Ascending aorta (tissue), 2 donors: ENCODE measurements at places on chromosomes 12 and 14.

- no peak for DNase-seq
These were observed 717.3 kb downstream of the TRHDE start for GRCh38 chr12:72989458-72989947.

- DNase-seq, result no peak
These were observed 169.5 kb upstream of the EGLN3 start for GRCh38 chr14:34120185-34120977.

DNA sequence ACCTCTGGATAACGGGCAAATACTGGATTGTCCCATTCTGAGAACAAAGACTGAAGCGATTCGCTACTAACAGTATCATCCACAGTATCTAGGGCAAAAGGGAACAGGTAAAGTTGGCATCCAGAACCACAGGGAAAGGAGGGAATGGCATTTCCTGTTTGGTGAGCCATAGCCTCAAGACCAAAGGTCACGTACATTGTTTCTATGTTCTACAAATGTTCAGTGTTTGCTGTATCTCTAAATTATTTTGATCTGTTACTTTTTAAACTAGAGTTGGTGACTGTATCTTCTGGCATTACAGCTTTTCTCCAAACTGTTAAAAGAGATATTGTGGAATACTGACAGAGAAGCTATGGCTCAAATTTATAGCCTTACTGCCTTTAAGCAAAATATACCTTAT is 9.7 kb downstream of the MLH3 start:
- DNase-seq, result no peak

DNA sequence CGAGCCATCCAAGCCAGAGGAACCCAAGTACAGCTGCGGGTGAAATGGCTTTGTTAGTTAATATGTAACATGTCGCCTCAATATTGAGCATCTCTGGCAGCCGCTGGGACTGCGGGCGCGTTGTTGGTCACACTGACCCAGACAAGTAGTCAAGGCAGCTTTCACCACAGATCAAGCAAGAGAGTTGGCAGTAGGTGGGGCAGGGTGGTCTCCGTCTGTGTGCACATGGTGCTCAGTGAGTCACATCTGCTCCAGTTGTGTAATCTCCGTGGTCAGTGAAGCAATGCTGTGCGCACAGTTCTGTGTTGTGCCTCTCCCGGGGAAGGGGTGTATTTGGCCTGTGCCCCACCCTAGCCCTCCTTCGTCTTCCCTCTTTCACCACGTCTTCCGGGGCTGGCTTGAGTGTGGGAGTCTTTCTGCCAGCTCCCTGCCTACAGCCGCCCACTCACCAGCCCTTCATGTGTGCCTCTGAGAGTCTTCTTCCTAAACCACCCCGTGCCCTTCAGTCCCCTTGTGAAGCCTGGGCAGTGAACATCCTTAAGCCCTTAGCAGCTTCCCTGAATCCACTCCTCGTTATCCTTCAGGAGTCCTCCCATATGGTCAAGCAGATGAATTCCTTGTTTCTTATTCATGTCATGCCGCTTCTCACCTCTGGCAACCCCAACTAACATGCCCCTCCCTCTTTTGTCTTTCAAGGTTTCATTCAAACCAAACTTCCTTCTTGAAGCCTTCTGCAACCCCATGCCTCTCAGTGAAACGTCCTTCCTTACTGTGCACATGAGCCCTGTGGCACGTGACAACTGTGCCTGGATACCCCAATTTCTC is 242.1 kb downstream of the CACNA1C start:
- no peak for DNase-seq

DNA sequence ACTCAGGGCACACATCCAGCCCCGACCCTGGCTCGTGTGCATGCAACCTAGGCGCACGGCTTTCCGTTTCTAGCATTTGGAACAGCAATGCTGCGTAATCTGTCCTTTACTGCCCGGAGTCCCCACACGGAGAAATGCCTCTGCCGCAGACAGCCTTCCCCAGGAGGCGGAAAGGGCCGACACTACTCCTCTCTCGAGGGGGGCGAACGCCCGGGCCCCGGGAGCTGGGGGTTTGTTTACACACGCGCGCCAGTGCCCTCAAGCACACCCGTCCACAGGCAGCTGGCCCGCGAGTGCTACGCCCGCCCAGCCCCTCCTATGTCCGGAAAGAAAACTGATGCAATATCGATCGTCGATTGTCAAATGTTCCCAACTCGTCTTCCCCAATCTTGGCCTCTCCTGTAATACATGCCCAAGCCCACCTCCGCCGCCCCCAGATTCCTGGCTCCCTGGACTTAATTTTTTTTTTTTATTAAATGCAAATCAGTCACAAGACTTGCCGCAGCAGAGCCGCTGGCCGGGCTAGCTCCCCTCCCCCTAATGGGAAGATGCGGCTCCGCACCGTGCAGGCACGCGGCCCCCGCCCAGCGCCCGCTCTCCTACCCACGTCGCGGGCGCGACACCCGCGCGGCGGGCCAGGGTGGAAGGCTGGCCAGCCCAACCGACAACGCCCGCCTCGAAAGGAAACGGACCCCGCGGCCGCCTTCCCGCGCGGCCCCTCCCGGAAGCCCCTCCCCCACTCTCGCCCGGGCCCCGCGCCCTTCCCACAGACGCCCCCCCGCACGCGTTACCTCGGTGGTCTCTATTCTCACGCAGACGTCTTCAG is 642 bp downstream of the SLC38A2 start:
- DNase-seq, result peak; percentile 83

- DNase-seq, result no peak
These were observed 207.0 kb downstream of the TMEM121 start for GRCh38 chr14:105733081-105734065.

- no peak for DNase-seq
These were observed 282.1 kb upstream of the NPAS3 start for GRCh38 chr14:32656601-32657000.

DNA sequence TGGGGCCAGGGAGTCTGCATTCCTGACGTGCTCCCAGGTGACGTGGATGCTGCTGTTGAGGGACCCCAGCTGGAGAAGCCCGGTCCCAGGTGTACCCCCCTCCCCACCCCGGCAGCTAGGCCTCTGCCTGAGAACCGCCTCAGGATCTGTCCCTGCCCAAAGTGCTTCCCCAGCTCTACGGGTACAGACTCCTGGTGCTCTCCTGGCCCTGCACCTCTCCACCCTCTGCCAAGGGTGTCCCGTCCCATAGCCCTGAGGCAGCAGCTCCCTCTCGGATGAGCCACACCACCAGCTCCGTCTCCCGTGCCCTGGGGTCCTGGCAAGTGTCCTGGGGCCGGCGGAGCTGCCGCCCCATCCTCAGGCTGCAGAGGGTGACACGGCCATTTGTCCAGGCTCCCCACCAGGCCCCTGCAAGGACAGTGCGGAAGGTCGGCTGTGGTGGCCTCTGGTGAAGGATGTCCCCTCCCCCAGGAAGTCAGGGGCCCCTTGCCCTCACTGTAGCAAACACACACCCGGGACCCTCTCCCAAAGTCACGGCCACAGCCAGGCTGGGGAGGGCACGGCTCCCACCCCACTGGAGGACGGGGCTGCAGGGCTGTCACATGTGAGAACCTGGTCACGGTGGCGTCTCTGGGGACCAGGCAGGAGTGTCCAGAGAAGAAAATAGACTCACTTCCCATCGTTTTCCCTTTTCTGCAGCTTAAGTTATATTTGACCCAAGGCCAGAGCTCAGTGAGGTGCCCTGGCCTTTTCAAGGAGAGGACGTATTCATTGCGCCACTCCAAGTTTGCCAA is 74.4 kb upstream of the FBRSL1 start:
- no peak for DNase-seq

GRCh38 chr14:70177081-70177800 is 11.5 kb downstream of the SLC8A3 start:
- no peak for DNase-seq

- peak; percentile 58 for DNase-seq
These were observed at the start of gene KCNJ8 for GRCh38 chr12:21774358-21775132. KCNJ8 (minus strand) TSS chr12:21774706; CDS start chr12:21773616, 1,090 bp downstream.

GRCh38 chr12:14629832-14630710 is 62.4 kb upstream of the PLBD1 start:
- DNase-seq, result peak; percentile 25

GRCh38 chr14:57755018-57755521 is 110.8 kb downstream of the SLC35F4 start:
- no peak for DNase-seq

DNA sequence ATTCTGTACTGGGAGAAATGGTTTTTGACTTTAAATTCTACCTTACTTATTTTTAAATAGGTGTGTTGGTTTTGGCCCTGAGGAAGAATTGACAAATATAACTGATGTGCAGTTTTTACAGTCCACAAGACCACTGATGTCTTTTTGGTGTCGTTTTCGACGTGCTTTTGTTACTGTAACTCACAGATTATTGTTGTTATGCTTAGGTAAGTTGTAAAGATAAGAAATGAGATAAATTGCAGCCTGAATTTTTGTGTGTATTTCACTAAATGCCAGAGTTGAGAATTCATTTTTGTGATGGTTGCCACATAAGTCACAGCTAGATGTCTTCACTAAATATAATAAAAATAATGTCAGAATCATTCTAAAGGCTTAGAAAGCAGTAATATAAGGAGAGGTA is 39.9 kb upstream of the MSRB3 start:
- no peak for DNase-seq

DNA sequence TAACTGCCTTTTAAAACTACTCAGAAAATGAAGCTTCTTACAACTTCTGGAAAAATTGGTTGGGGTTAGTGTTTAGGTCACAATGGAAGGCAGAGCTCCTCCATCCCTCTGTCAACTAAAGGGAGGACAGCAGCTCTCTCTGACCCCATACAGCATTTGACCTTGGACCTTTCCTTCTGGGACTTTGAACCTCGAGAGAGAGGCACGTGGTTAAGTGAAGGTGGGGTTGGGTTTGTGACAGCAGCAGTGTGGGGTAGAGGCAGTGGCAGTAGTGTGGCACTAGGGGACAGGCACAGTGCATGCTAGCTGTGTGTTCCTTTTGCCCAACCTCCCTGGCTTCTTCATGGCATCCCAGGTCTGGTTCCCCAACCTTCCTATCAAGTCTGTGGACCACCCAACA is 9.4 kb upstream of the C12orf75 start:
- DNase-seq, result no peak

DNA sequence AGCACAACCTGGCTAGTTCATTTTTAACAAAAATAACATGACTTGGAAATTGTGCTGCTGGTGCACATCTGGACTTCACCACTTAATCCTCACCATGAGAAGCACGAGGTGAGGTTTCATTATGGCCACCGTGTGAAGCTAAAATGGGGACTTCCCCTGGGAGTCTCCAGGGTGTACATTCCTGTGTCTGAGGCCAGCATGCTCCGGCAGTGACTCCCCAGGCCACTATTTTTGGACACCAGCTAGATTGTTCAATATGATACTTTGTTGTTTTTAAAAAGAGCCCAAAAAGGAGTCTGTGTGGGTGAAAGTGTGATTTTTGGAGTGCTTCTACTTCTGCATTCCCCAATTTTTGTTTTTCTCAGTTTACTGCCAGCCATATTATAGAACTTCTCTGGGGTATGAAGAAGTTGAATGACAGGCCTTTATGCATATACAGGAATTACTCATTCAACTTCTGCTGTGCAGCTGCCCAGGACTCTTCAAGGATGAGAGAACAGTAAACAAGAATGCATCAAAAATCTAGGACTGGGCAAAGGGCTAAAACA is 16.9 kb upstream of the AICDA start:
- peak; percentile 75 for DNase-seq

GRCh38 chr12:26651566-26652188 is 181.3 kb downstream of the ITPR2 start:
- no peak for DNase-seq

DNA sequence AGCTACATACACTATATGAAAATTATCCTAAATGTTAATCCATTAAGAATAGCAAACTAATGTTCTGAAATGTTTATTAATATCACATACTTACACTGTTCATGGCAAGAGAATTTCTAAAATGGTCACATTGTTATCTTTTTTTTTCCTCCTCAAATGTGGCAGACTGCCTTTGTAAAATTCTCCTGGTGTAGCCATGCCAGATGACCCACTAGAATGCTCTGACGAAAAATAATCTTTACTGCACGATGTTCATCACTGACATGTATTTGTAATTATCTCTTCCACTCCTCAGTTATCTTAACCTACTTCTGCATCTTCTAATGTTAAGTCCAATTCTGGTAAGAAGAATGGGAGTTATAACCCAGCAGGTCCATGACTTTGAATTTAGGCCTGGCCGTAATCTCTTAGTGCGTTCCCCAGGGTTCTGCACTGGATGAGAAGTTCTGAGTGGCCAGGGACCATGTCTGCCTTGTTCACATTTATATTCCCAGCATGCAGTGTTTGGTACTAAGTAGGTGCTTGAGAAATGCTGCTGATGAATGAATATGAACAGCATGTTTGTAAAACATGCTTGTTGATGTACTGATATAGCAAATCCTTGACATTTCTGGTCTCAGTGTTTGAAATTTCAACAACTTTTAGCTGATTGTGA is 46.7 kb downstream of the NOPCHAP1 start:
- DNase-seq, result no peak
